ENCODE measurements at places on chromosomes 12 and 14. TPM values are rescaled to one million over a fixed set of nuclear protein-coding genes. Genes with fewer than 3 reads are reported as not detected.

The TMPRSS12 gene
- not detected for total RNA-seq

The CFAP251 gene
- 0.74 TPM for total RNA-seq

The FSCB gene
- not detected for total RNA-seq

The KLRC1 gene
- not detected for total RNA-seq

The CYP46A1 gene
- total RNA-seq, result not detected

The CGRRF1 gene
- total RNA-seq, result 6.0 TPM

The KLRC2 gene
- not detected for total RNA-seq

The RFX4 gene
- not detected for total RNA-seq

The SP1 gene
- 22.3 TPM for total RNA-seq

The TAS2R20 gene
- total RNA-seq, result not detected

Measured in MG63 (cell line).